ENCODE measurements at places on chromosomes 7 and 10.

DNA sequence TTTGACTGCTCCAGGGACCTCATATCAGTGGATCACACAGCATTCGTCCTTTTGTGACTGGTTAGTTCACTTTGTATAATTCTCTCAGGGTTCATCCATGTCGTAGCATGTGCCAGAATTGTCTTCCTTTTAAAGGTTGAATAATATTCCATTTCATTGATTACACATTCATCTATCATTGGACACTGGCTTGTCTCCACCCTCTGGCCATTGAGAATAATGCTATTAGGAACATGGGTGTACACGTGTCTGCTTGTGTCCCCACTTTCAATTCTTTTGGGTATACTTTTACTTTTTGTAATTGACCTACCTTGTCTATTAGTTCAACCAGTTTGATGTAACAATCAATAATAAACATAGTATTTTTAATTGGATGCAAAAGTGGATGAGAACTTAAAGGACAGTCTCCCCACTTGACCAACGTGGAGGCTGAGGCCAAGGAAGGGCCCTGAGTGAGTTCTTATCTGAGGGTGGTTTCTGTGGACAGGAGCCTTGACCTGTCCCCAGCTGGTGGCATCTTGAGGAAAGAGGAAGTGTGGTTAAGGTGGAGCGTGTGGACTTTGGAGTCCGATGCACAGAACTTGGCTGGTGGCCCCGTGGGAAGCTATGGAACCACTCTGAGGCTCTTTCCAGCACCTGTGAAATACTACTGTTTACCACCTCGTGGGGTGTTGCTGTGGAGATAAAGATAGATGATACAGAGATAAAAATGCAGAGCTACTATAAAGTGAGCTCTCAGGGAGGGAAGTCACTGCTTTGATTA, 16.6 kb downstream of the WDFY4 start:
- no peak for DNase-seq

- DNase-seq: no peak
Measured at GRCh38 chr7:74293577-74293908, 4.3 kb downstream of the CLIP2 start.

- no peak for DNase-seq
Measured at GRCh38 chr10:129193148-129193547, 273.9 kb upstream of the MGMT start.

DNA sequence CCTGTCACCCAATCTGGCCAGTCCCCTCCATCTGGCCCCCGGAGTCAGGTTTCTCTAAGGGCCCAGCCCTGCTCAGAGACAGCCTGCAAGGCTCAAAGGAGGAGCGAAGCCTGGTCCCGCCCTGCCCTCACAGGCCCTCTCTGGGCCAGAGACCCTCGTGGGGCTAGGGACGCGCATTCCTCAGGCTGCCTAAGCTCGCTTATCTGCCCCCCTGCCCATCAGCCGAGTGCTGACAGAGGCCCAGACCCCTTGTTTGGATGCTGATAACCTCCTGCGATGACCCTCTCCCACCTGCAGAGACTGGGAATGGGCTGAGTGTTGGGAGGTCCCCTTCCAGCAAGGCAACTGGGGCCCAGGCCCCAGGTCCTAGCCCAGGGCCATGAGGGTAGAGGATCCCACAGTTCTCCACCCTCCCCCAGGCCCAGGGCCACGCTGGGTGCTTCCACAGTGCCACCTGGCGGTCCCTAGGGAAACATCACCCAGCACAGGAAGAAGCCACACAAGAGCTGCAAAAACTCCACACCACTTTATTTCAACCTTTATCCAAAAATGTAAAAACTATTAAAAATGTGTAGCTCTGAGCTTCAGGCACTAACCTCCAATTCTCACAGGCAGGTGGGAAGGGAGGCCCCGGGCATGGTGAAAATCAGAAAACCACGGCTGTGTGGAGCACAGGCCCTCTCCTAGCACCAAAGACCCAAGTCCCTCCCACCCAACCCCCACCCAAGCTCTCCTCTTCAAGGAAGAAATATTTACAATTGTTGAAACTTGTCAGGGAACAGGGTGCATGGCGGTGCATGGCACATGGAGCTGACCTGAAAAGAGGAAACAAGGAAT, 2.2 kb downstream of the NPM3 start:
- peak; percentile 52 for DNase-seq

GRCh38 chr7:63073286-63073685, 925.4 kb upstream of the ZNF722 start:
- no peak for DNase-seq

DNA sequence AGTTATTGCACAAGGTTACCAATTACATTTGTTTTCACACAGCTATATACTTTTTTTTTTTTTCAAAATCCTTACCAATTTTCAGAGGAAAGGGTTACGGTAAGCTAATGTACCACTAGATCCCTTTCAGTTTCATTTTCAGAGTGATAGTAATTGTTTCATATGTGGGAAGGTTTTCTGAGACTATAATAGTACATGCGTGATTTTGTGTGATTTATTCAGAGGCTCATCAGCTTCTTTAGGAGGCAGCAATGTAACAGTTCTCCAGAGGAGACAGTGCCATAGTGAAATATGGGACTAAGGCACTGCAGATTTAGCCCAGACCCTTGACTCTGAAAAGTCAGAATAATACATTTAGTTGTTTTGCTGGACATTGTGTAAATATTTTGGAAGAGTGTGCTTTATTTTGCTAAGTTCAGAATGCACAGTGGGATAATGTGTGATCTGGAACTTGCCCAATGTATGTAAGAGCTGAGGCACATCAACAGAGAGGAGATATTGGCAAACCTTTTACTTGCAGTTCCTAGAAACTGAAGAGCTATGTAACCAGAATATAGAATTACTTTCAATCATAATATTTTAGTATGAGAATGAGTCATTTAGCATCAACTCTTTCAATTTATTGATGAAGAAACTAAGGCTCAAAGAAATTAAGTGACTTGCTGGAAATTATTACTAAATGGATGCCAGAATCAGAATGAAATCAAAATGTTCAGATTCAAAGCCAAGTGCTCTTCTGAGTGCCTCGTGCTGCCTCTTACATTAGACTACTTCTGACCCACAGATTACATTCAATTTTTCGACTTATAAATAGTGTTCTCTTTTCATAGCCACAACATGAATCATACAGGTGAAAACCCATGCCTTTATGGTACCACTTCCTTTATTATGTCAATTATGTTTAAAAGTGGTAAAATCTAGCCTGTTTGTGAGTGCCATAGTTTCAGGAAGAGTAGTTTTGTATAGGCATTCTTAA, 207.7 kb upstream of the TEX47 start:
- no peak for DNase-seq

DNA sequence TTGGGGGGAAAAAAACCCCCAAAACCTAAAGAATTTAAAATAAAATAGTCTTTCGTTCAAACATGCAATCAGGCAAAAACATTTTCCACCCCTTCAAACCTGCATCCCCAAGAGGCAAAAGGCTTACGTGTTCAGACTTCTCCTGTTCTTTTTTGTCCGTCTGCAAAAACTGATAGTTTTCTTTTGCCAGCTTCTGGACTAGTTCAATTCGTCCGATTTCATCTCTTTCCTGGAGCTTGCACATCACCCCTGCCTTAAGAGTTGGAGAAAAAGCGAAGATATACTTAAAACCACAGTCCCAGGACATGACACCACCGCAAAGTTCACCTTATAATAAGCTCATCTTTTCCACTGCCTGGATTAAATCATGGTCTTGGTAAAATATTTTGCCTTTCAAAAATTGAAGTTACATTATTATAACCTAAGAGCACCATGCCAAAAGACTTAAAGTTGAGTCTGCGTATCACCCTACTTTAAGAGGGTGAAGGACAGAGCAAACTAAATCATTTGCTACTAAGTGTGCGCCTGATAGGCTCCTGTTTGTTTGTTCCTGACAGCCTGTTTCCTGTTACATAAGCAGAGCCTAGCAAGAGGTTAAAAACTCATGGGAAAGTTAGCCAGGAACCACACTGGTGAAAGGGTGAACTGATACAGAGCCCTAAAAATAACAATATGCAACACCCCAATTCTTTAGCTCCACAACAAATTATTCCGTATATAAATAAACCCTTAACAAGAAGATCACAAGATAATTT, 137.0 kb downstream of the RAPGEF5 start:
- no peak for DNase-seq
